Naive thymus-derived CD4-positive, alpha-beta T cell (primary cell): ENCODE measurements at places on chromosomes 12 and 14. TPM values are rescaled to one million over a fixed set of nuclear protein-coding genes. Genes with fewer than 3 reads are reported as not detected.

DNA sequence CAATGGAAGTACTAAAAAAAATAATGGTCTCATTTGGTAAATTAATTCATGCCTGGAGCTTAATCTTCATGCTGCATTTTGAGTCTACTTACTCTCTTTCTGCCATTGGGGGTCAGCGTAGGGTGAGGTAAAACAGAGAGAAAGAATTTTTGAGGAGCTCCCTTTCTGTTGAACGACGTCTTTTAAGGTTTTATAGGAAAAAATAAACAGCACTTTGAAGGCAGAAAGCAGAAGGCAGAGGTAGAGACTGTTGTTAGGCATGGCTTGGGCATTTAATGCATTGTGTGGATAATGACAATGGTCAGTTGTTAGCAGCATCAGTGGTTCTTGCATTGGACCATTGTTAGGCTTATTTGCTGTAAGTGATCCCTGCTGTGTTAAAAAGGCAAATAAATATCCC lies 557.2 kb upstream of the STXBP6 start:
- DNase-seq = no peak
- H3K27ac ChIP-seq = no peak overlapping the region
- no peaks in the 10 kb centered on the region for H3K27me3 ChIP-seq
- H3K4me3 ChIP-seq = no peak overlapping the region
- H3K4me1 ChIP-seq = no peaks in the 10 kb centered on the region

- no peak overlapping the region for H3K4me3 ChIP-seq
These were observed 81.6 kb upstream of the DCN start for GRCh38 chr12:91264178-91264577.

DNA sequence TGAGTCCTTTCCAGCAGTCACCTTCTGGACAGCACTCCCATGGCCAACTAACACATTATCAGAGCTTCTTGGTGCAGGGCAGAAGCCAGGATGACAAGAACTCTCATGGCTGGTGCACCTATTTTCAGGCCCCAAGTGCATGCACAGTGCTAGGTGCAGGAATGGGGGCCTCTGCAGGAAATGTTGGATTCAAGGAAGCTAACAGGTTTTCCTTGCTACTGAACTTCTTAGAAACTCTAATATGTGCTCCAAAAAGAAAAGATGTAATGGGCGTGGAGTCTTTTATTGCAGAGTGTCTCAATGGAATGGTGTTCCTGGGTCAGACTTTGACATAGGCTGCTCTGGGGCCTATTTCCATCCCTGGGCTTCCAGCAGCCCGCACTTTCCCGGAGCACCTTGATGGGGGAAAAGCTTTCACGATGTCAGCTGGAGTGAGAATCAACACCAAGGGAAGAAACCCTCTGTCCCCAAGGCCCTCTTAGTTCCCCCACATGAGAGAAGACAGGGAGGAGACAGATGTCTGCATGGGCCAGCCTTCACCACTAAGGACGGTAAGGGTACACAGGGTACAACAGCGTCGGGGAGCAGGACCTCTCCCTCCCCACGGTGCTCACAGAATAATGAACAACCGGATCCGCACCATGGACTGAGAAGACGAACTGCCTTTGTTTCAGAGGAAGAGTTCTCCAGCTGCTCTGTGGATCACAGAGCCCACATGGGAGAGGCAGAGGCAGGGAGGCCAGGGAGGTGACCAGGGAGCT lies 6.9 kb downstream of the KRT3 start:
- H3K4me1 ChIP-seq = no peaks in the 10 kb centered on the region
- H3K4me3 ChIP-seq = no peak overlapping the region
- H3K27ac ChIP-seq = no peak overlapping the region
- H3K27me3 ChIP-seq = no peaks in the 10 kb centered on the region

- no peaks in the 10 kb centered on the region for H3K4me1 ChIP-seq
- H3K4me3 ChIP-seq = no peak overlapping the region
- no peak for DNase-seq
These were observed 44.2 kb upstream of the EMP1 start for GRCh38 chr12:13152281-13152680.

EGLN3 gene
- total RNA-seq = 1.3 TPM

- no peak overlapping the region for H3K4me3 ChIP-seq
- peaks cover 3% of the 10 kb centered on the region for H3K4me1 ChIP-seq
- H3K27ac ChIP-seq = no peak overlapping the region
- H3K36me3 ChIP-seq = no peaks in the 10 kb centered on the region
These were observed 44.1 kb downstream of the SMIM41 start for GRCh38 chr12:52123487-52124186.

GRCh38 chr14:80390906-80391305 lies 179.6 kb upstream of the DIO2 start:
- DNase-seq = no peak
- H3K4me1 ChIP-seq = no peaks in the 10 kb centered on the region
- H3K4me3 ChIP-seq = no peak overlapping the region
- H3K36me3 ChIP-seq = no peaks in the 10 kb centered on the region
- no peaks in the 10 kb centered on the region for H3K27me3 ChIP-seq

RD3L gene
- total RNA-seq = not detected

GATC gene
- 21.8 TPM for total RNA-seq

- no peak overlapping the region for H3K27ac ChIP-seq
- no peaks in the 10 kb centered on the region for H3K4me1 ChIP-seq
- no peaks in the 10 kb centered on the region for H3K27me3 ChIP-seq
- H3K4me3 ChIP-seq = no peak overlapping the region
These were observed 813.0 kb downstream of the NRXN3 start for GRCh38 chr14:78983126-78983525.

DNA sequence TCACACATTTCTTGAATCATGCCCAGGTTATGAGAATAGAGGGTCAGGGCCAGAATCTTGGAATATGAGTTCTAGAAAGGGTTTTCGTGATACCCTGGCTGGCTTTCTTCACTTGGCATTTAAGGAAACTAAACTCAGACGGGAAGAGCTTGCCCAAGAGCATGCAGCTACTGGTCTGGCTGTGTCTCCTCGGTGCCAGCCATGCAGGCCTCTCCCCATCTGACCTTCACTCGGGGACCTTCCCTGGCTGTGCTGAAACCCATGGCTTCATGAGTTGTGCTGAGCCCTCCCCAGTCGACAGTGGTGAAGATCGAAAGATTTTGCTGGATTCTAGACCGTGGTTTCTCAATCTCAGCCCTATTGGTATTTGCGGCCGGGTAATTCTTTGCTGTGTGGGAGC lies 38.0 kb downstream of the FOXN3 start:
- H3K36me3 ChIP-seq = no peaks in the 10 kb centered on the region
- H3K4me1 ChIP-seq = no peaks in the 10 kb centered on the region
- H3K27me3 ChIP-seq = no peaks in the 10 kb centered on the region

GRCh38 chr14:74541225-74541624 lies 47.7 kb downstream of the ISCA2 start:
- no peaks in the 10 kb centered on the region for H3K27me3 ChIP-seq
- H3K4me3 ChIP-seq = no peak overlapping the region
- no peaks in the 10 kb centered on the region for H3K36me3 ChIP-seq
- no peak for DNase-seq

DNA sequence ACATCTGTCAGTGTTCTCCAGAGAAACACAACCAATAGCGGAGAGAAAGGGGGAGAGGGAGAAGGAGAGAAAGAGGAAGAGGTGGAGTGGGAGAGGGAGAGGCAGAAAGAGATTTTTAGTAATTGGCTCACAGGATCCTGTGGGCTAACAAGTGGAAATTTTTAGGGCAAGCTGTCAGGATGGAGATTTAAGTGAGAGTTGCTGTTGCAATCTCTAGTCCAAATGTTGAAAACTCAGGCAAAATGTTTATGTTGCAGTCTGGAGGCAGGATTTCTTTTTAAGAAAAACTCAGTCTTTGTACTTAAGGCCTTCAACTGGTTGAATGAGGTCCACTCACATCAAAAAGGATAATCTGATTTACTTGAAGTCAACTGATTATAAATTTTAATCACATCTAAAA lies 12.5 kb upstream of the GLIPR1L2 start:
- H3K27ac ChIP-seq = no peak overlapping the region
- no peak for DNase-seq
- H3K4me3 ChIP-seq = no peak overlapping the region
- no peaks in the 10 kb centered on the region for H3K4me1 ChIP-seq
- no peaks in the 10 kb centered on the region for H3K27me3 ChIP-seq
- no peaks in the 10 kb centered on the region for H3K36me3 ChIP-seq
